ENCODE measurements at places on chromosomes 7 and 10. TPM values are rescaled to one million over a fixed set of nuclear protein-coding genes. Genes with fewer than 3 reads are reported as not detected.

ACTL6B gene
- not detected for total RNA-seq

ATG9B gene
- 0.46 TPM for total RNA-seq

ARHGAP19 gene
- total RNA-seq, result 19.4 TPM

EIF4H gene
- total RNA-seq, result 195 TPM

GRCh38 chr10:79007421-79008319 is 61.1 kb upstream of the ZMIZ1 start:
- DNase-seq, result no peak

IDI2 gene
- not detected for total RNA-seq

GRCh38 chr7:129091484-129092002 is 36.6 kb upstream of the TNPO3 start:
- peak; percentile 96 for DNase-seq

CDH23 gene
- total RNA-seq, result 25.3 TPM

- DNase-seq, result no peak
Observed at GRCh38 chr7:113367041-113367586, 248.8 kb upstream of the SMIM30 start.

DNA sequence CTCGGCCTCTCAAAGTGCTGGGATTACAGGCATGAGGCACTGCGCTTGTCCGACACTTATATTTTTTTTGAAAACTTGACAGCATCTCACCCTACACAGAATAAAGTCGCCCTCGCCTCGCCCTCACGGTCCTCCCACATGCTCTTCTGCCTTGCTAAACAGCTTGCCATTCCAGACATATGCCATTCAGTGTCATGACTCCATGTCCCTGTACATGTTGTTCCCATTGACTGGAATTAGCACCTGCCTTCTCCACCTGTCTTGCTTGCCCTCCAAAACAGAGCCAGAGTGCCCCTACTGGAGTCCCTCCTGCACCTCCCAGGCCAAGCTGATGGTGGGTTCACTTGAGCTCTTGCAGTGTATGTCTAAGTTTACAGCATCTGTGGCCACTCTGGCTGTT is 6.2 kb downstream of the NIPSNAP2 start:
- no peak for DNase-seq

FZD1 gene
- total RNA-seq, result 8.0 TPM

GRCh38 chr10:134247-135131 is 766 bp upstream of the ZMYND11 start:
- DNase-seq, result no peak

PLAC9 gene
- total RNA-seq, result 116 TPM

- DNase-seq, result peak; percentile 83
Observed at GRCh38 chr7:74026903-74027682, 880 bp upstream of the ELN start.

DNA sequence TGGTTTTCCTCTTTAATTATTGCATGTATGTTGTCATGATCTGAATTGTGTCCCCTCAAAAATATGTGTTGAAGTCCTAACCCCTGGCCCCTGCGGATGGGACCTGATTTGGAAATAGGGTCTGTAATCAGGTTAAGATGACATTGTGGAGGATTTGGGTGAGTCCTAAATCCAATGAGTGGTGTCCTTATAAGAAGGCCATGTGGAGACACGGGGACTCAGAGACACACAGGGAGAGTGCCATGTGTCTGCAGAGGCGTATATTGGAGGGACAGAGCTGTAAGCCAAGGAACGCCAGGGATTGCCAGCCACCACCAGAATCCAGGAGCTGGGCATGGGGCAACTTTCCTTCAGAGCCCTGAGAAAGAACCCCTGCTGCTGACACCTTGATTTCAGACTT is 171.9 kb downstream of the CREB5 start:
- DNase-seq, result no peak

DNA sequence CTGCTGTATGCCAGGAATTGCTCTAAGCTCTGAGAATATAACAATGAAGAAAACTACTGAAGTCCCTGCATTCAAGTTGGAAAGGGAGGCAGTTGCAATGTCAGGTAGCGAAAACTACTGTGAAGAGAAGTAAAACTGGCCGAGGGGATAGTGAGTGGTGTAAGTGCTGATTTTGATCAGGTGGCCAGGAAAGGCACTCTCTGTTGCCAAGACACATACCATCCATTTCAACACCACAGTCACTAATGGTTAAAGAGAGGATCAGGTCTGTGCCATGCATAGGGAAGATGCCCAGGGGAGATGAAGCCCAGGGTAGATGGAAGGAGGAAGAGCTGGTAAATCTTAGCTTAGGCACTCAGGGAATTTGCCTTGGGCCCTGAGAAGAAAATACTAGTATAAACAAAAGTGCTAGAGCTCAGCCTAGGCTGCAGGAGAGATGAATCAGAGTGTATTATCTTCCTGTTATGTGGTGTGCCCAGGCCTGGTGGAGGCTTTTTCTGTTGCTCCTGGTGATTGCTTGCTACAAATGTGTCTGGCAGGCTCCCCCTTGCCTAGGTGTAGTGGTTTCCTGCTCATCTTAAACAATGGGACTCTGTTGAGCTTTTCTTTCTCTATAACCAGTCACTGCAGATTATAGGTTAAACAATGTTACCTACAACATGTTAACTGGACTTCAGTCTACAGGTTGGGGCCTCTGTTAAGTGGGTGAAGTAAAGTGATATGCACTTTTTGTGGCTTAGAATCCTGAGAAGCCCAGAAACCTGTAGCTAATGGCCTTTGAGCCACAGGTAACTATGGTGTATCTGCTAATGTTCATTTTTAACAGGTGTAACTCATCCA is 125.5 kb downstream of the LRRC4 start:
- DNase-seq, result no peak

- DNase-seq, result peak; percentile 63
Observed at GRCh38 chr7:138738551-138739335, 37.6 kb upstream of the SVOPL start.

DNA sequence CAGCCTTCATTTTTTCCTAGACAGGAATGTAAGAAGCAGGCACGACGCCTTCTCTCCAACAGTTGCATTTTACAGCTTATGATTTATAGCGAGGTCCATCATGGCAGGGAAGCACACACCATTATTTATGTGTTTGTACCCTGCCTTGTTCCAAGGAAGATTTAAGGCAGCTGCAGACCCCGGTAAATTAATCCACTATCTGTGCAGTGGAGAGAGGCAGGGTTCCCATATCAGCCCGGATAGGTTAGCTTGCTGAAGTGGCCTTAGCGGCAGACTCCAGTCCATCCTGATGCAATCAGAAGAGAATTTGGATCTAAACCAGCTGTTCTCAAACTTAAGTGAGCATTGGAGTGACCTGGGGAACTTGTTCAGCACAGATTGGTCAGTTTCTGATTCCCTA is 359.4 kb downstream of the GALNT17 start:
- no peak for DNase-seq

GRCh38 chr10:63200431-63200830 is 67.3 kb downstream of the NRBF2 start:
- DNase-seq, result no peak

DNA sequence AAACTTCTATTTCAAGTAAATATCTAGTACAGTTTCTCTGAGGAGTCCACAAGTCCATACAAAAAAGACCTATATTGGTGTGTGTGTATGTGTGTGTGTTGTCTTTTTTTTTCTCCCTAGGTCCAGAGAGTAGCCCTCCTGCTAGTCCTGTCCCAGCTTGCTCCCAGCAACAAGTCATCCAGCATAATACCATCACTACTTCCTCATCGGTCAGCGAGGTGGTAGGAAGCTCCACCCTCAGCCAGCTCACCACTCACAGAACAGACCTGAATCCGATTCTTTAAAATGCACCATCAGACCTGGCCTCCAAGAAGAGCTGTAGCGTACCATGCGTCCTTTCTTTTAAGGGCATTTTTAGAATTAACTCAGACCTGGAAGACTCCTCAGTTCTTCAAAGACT is 139.1 kb downstream of the TRIL start:
- DNase-seq, result no peak

DNA sequence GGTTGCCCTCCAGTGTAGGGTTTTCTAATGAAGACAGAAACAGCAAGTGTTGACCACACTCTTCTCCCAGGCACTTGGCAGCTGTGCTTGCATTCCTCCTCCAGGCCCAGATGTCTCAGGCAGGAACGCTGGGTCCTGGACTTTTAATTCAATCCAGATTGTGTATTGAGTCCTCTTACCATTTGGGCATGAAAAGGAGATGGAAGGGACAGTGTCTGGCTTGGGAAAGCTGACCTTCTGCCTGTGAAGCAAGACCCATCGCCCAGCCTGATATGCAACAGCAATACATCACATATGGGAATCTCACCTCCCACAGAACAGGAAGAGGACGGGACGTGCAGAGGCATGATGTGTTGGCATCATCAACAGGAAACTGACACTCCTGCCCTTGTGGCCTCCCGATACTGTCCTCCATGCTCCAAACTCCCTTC is 174.4 kb upstream of the LYZL2 start:
- no peak for DNase-seq

DNA sequence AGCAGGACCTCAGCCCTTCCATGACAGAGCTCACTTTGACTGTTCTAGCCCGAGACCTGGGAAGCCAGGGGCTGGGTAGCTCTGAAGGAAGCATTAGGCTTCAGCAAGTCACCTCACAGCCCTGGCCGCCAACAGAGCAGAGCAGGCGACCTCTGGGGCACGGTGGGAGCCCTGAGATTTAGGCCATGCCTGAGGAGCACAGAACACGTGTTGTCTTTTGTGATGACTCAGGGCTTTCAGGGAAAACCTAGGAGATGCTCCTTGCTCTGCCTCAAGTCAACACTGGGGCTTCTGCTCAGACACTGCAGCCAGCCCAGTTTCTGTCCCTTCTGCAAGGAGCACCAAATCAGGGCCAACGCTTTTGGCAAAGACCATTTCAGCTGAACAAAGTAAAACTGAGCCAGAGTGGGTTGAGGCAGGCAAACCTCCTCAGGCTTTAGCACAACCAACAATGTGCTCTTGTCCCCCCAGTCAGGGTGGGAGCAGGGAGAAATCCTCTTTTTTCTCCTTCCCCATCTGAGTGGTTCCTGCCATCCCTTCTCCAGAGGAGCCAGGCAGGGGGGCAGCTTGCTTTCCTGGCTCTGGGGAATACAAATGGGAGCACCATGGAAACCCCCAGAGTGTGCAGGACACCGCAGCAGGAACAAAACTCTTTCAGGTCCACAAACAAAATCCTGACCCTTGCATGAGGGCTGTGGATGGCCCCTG is 14.4 kb downstream of the CAMK2G start:
- no peak for DNase-seq

- DNase-seq, result no peak
Observed at GRCh38 chr7:137579913-137580640, 236.5 kb upstream of the PTN start.

DNA sequence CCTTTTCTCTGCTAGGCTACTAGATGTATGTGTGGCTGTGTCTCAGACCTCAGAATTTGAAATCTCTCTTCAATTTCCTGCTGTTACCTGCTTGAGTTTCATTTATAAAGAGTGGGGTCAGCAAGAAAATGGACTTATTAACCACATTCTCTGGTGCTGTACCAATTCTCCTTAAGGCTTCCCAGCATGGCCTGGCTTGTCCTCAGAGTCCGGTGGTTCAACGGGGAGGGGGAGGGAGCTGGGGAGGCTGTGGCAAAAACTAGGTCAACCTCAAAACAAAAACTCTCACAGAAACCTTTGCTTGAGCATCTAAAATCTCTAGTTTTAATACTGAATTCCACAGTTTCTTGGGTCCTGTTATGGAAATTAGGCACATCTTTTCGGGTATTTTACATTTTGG is 389.1 kb upstream of the COBL start:
- DNase-seq, result no peak

SYT15 gene
- total RNA-seq, result 3.4 TPM

DNA sequence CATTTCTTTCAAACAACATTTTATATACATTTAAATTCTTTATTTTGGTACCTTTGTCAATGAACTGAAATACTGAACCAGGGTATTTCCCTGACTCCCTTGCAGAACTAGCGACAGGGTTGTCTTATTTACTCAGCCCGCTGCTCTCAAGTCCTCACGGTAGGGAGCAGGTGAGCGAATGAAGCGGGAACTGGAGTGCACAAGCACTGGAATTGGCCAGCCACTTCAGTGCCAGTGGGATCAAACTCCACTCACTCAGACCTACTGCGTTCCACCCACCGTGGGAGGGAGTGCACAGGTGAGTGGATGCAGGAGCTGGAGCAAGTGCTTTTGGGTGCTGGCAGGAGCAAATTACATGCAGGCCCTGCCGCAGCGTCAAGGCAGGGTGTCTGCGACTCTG is 28.1 kb upstream of the NEUROD6 start:
- no peak for DNase-seq

- no peak for DNase-seq
Observed at GRCh38 chr10:74750848-74751274, 75.5 kb upstream of the KAT6B start.

GRCh38 chr10:7300384-7300971 is 110.4 kb downstream of the SFMBT2 start:
- DNase-seq, result no peak

Measured in omental fat pad (tissue), 4 donors.